ENCODE measurements at places on chromosomes 5 and 9.

DNA sequence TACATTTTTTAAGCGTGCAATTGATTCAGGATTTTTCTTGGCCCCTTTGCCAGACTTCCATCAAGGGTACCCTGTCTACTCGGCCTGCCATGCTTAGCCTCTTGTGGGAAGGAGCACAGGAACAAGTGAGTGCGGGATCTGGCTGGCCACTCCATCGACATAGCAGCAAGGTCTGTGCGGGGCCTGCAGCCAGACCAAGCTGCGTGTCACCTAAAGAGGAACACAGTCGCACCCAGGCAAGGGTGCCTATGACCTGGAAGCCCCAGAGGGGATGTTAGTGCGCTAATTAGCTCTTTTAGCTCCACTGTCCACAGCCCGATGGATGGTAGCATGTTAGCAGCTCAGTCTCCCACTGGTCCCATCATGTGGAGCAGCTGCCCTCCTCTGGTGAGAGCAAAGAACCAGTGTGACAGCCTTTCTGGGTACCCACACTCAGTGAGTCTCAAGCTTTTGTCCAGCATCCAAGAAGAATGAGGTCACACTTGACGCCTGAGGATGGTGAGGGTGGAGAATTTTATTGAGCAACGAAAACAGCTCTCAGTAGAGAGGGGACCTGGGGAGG, 38.7 kb downstream of the FTMT start:
- no peak for DNase-seq

- DNase-seq, result no peak
These were observed 724.9 kb upstream of the EDIL3 start for GRCh38 chr5:85109616-85110015.

GRCh38 chr9:92480986-92481633, 1.2 kb downstream of the ASPN start:
- DNase-seq, result no peak

DNA sequence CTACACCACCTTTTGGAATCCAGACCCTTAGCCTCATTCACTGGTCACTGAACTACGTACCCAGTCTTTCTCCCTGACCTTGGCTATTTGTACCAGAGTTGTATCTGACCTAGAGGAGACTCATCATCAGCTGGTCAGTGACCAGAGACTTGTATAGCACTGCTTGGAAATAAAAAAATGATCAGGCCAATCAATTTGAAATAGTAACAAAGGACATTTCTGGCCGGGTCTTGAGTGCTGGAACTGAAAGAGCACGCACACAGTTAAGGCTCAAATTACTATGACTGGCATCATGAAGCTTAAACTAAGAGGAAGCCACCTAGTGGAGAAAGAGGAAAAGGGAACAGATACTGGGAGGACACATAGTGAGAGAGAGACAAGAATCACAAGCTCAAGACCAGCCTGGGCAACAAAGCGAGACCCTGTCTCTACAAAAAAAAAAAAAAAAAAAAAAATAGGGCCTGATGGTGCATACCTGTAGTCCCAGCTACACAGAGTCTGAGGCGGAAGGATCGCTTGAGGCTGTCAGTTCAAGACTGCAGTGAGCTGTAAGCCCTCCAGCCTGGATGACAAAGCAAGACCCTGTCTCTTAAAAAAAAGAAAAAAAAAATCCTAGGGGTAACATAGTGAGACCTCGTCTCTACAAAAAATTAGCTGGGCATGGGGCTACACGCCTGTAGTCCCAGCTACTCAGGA, 12.8 kb upstream of the SRP19 start:
- DNase-seq, result no peak

DNA sequence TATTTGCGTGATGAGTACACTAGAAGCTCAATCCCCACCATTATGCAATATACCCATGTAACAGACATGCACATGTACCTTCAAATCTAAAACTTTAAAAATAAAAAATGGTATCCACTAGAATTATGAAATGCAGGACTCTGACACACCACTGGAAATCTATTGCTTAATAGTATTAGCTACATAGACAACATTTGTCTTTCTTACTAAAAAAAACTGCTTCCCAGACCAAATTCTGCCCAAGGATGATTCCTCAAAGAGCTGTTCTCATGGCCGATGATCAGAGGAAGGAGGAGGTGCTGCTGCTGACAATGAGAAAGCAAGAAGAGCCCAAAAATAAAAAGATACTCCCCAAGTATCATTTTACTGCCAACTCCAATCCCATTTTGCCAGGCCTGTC, 67.2 kb downstream of the TTC39B start:
- no peak for DNase-seq

- no peak for DNase-seq
These were observed 45.8 kb downstream of the MOCS2 start for GRCh38 chr5:53063791-53064190.

- DNase-seq, result no peak
These were observed 92.0 kb downstream of the AMBP start for GRCh38 chr9:113985968-113986585.

DNA sequence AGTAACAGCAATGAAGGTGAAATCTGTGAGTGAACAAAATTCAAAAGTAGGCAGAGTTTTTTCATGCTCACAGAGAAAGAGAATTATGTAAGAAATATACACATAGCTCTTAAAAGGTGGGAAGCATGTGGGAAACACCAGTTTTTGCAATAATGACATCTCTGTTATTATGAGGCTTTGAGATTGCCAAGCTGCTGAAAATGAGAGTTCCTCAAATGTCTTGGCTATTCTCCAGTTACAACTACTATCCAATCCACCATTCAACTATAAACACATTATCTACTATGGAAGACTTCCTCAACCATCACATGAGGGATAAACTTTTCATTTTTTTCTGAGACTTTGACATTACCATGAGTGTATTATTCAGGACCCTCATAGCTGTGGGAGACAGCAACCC, 420.8 kb upstream of the ACTBL2 start:
- no peak for DNase-seq

GRCh38 chr9:113876151-113876992, at the start of gene ZNF618:
Gene ZNF618, plus strand, starts transcription at chr9:113876309. Its CDS starts 72 bp downstream, at chr9:113876381.
- no peak for DNase-seq

GRCh38 chr9:125559894-125560293, 147.1 kb downstream of the MAPKAP1 start:
- no peak for DNase-seq

- no peak for DNase-seq
These were observed 472.8 kb downstream of the BRINP1 start for GRCh38 chr9:118896324-118897000.

GRCh38 chr9:137757613-137758029, 120.0 kb upstream of the CACNA1B start:
- no peak for DNase-seq

- no peak for DNase-seq
These were observed 126.1 kb upstream of the HAPLN1 start for GRCh38 chr5:83846624-83847350.

DNA sequence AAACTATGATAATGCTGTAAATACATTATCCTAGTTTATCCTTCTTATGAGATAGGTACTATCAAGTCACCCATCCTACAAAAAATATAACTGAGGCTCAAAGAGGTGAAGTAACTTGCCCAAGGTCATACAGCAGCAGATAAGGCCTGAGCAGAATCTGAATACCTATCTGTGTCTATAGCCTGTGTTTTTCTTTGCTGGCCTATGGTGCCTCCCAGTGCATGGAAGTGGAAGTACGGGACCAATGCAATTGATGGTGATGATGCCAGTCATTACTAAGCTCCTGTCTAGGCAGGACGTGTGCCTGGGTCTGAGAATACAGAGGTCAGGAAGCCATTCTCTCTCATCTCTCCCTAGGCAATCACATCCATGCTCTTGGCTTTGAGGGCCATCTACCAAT, 67.8 kb downstream of the FAT2 start:
- DNase-seq, result no peak

- DNase-seq, result no peak
These were observed 82.9 kb downstream of the FEM1C start for GRCh38 chr5:115461506-115462290.

DNA sequence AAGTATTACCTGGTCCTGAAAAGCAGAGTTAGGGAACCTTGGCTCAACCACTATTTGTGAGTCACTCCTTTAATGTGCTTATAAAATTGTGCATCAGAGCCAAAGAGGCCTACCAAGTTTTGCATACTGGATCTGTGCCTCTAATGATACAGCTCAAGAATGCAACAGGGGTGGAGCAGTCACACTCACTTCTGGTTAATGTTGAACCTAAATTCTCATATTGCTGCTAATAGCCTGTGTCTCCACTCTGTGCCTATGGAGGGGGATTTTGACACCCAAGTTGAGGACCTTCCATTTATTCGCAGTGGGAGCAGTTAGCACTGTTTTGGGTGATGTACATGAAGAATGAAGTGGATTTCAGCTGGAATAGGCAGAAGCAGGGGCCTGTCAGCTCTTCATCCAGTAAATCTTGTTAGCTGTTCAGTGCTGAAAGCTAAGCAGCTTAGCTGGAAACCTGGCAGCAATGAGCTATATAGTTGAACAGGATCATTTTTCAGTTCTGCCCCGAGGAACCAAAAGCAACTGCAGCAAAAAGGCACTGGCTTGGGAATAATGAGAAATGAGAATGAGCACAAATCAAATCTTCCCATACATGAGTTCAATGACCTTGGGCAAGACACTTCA, 9.7 kb downstream of the SH3TC2 start:
- no peak for DNase-seq

- DNase-seq, result no peak
These were observed 49.1 kb downstream of the FAM170A start for GRCh38 chr5:119678351-119679028.

DNA sequence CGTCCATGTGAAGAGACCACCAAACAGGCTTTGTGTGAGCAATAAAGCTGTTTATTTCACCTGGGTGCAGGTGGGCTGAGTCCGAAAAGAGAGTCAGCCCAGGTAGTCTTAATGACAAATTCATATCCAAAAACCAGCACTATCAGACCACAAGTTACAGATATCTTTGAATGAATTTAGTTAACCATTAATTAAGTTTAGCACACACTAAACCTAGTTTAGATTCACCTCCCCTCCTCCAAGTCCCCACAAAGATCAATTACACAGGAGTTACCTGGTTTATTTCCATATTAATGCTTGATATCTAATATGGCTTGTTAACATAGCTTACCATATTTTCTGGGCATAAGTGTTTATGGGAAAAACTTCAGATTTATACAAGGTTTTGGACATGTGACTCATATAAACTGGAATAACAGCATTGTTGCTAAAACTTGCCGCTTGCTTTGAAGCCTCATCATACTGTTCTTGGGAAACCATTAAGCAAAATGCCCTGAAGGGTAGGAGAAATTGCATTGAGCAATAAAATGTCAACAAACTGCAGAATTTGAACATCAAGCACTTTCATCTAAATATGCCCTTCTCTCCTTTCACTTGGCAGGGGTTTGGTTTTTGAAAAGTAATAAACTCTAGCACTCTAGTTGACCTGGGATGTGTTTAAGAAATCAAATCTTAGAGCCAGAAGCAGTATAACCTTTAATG, 166.9 kb downstream of the SNCAIP start:
- no peak for DNase-seq

Measured in stimulated activated CD8-positive, alpha-beta memory T cell treated with anti-CD3 and anti-CD28 coated beads, Interleukin-2, amount 100 ng/mL, for 1 hour (primary cell).